ENCODE measurements at places on chromosomes 2 and 18.

GRCh38 chr2:143125717-143126116 lies 3.5 kb upstream of the ARHGAP15 start:
- DNase-seq, result no peak

DNA sequence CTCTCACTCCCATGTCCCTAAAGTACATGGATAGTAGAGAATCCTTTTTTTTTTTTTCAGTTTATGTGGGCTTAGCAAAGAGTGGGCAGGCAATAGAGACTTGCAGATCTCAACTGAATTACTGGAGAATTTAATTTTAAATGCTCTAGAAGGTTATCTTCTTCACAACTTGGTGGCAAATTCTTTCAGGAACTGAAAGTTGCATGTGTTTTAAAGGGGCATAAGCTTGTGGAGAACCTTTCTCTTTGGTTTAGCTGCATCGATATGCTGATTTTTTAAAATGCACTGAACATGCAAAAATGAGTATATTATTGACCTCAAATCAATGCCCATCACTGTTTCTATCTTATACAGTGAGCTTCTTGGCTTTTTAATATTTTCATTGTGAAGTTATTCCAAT lies 24.9 kb upstream of the GALNT3 start:
- no peak for DNase-seq

DNA sequence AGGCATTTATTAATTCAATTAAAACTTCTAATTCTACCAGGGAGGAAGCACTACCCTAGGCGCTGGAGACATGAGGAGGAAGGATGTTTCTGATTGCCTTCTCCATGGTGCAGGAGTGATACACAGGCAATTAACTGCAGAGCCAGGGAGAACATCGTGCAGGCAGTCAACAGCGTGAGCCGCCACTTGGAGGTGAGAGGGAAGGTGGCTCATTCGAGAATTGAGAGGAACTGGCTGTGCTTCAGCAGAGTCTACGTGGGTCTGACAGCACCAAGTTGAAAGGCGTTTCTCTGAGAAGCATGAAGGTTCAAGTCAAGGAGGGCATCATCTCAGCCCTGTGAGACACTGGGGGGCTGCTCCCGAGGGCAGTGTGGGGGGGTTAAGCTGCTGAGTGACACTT lies 388.7 kb upstream of the MYT1L start:
- no peak for DNase-seq

DNA sequence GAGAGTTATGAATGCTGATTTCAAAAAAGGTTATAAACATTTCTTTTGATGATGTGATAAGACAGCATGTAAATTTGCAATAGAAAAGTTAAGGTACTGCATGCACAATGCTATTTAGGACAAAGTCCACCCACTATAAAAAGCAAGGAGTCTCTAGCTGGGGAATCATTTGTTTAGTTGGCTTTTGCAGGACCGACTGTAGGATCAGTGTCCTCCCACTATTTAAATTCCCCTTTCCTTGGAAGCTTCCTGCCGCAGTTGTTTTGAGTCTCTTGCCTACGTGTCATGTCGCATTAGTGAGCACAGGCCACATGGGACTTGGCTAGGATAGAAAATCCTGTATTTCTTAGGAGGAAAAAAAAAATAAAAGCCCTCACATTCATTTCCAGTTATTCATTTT lies 13.1 kb downstream of the QPCT start:
- DNase-seq, result no peak

GRCh38 chr2:179995741-179996515 lies 11.2 kb downstream of the CWC22 start:
- DNase-seq, result no peak

- peak; percentile 6 for DNase-seq
These were observed 18.1 kb downstream of the CCDC141 start for GRCh38 chr2:179031731-179032408.

Measured in stimulated activated CD4-positive, alpha-beta T cell treated with anti-CD3 and anti-CD28 coated beads, Interleukin-2, amount 100 ng/mL, for 4 hours (primary cell).